Naive thymus-derived CD4-positive, alpha-beta T cell (primary cell): ENCODE measurements at places on chromosomes 1 and 21. TPM values are rescaled to one million over a fixed set of nuclear protein-coding genes. Genes with fewer than 3 reads are reported as not detected.

The ATP6V1G3 gene
- not detected for total RNA-seq

DNA sequence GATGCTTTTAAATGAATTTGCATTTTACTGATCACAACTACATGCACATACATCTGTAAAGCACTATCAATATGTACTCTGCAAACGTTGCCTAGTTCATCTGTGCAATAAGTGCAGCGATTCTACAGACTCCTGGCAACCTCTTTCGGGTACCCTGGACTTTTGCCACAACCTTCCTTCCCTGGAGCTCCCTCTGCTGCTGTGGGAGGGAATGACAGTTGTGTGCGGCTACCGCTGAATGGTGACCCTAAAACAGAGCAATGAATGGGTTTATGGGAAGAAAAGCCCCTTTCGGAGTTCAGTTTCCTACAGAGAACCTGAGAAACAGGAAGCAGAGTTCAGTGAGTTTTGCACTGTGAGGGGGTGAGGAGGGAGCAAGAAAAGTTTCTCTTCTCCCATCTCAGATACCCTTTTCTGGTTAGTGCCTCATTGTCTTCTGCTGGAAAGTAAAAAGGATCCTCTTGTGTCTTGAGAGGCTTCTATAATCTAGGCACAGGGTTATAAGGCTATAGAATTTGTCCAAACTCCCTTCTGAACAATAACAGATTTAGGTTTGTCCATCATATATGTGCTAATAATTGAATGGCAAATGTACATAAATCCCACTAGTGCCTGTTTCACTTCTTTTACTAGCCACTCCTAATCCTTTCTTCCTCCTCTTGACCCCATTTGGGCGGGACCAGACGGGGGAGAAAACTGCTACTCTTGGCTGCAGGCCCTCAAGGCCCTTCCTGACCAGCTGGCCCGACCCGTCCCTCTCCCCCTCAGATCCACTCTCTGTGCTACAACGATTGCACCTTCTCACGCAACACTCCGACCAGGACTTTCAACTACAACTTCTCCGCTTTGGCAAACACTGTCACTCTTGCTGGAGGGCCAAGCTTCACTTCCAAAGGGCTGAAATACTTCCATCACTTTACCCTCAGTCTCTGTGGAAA lies 19.8 kb upstream of the SARS1 start:
- DNase-seq: peak; percentile 35

- peak; percentile 46 for DNase-seq
These were observed 87.3 kb upstream of the TLR5 start for GRCh38 chr1:223230161-223230881.

DNA sequence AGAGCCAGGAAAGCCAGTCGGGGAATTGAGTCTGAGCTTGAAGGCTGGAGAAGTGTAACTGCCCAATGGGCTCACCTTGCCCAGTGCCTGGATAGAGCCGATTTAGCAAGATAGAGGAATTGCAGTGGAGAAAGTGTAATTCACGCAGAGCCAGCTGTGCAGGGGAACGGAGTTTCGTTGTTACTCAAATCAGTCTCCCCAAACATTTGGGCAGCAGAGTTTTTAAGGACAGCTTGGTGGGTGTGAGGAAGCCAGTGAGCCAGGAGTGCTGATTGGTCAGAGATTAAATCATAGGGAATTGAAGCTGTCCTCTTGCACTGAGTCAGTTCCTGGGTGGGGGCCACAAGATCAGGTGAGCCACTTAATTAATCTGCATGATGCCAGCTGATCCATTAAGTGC lies 28.4 kb upstream of the NLRP3 start:
- no peak for DNase-seq

GRCh38 chr1:48889082-48889481 lies 112.4 kb upstream of the BEND5 start:
- DNase-seq: no peak
